ENCODE measurements at places on chromosomes 6 and 20.

DNA sequence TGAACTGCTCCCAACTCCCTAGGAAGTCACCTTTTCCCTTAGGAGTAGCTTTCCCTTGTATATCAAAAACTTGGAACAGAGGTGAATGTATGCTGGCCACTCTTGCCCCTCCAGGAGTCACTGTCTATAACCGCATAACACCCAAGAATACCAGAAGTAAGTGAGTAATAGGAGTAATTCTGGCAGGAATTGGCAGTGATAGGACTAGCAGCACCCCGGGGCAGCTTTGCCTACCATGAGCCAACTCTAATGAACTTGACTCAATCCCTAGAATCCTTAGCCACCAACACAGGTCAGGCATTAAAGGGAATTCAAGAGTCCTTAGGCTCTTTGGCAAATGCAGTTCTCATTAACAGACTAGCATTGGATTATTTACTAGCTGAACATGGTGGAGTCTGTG lies 28.8 kb upstream of the CD164 start:
- no peak for DNase-seq

DNA sequence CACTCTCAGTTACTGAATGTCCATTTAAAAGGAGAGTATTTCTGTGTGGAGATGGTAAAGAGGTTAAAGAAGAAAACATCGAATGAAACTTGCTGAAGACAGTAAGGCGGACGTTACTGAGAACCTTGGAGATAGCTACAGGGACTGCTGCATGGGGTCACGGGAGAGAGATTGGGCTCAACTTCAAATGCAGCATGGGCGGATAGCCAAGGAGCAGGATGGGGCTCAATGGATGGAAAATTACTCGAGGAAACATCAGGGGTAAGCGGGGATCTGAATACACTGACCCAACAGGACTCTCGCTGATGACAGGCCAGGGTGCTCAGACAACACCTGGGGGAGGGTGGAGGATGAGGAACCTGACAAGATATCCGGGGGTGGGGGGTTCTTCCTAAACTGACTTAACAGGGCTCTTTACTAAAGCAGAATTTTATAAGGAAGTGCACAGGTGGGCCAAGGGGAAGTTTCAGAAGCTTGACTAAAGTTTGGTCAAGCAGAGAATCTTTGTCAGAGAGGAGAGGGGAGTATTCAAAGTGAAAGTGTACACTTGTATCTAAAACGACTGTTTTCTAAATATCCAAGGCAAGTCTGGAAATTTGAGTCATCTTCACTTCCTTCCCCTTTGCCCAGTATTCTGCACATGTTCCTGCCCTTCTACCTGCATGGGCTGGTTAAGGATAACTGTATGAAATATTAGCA lies 22.8 kb downstream of the ECT2L start:
- DNase-seq, result no peak

- DNase-seq, result no peak
Measured at GRCh38 chr20:32111753-32112152, 2.2 kb downstream of the TM9SF4 start.

DNA sequence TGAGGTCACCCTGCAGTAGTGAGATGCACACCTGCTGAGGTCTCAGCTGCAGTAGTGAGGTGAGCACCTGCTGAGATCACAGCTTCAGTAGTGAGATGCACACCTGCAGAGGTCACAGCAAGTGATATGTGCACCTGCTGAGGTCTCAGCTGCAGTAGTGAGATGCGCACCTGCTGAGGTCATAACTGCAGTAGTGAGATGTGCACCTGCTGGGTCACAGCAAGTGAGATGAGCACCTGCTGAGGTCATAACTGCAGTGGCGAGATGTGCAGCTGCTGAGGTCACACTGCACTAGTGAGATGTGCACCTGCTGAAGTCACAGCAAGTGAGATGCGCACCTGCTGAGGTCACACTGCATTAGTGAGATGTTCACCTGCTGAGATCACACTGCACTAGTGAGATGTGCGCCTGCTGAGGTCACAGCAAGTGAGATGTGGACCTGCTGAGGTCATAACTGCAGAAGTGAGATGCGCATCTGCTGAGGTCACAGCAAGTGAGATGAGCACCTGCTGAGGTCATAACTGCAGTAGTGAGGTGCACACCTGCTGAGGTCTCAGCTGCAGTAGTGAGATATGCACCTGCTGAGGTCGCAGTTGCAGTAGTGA lies 20.8 kb downstream of the ZDHHC14 start:
- no peak for DNase-seq

GRCh38 chr6:3320238-3320811 lies 61.6 kb downstream of the PSMG4 start:
- no peak for DNase-seq

DNA sequence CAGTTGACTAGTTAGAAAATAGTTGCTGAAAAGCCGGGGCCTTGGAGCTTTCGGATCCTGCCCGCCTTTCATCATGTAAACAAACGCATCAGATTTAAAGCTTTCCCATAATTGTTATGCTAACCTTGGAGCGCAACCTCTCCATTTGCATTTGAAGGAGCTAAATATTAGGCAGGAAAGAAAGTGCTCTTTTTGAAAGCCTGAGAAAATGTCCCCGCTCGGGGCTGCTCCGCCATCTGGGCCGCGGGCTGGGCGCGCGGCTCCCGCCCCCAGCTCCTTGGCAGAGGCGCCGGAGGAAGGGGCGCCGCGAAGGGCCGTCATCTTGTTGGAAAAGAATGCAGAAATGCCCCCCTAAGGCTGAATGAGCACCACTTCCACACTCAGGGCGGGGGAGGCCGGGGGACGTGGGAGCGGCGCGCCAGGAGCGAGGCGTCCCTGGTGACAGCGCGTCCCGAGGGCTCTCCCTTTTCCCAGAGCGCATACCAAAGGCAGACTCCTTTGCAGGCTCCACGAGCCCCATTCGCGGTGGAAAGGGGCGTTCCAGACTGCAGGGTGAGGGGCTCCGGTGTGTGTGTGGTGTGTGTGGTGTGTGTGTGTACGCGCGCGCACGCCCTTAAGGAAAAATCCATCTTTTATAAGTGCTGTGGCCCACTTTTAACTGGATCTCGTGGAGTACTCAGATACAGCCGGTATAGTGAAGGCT lies 145.6 kb upstream of the ID4 start:
- DNase-seq, result no peak

GRCh38 chr20:14996883-14997672 lies 659.7 kb upstream of the FLRT3 start:
- DNase-seq, result no peak

- DNase-seq, result no peak
Measured at GRCh38 chr6:168873278-168874190, 380.1 kb downstream of the THBS2 start.

DNA sequence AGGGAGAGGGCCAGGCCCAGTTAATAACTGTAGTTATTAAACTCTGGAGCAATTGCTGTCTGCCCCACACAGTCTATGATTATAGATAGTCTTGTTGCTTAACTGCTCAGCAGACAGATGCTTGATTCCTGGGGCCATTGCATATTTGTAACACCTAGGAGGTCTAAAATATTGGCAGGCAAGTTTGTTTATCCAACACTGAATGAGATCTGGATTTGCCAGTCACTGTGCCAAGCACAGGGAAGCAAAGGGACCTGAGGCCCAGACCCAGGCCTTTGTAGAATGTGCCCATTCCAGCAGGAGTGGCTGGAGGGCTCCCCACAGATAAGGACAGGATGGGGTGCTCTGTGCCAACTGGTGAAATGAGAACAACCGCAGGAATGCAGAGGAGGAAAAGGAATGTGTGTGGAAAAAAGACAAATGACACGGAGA lies 17.6 kb upstream of the ENTPD6 start:
- DNase-seq, result no peak

GRCh38 chr6:157213907-157214565 lies 109.3 kb downstream of the TMEM242 start:
- DNase-seq, result no peak

- no peak for DNase-seq
Measured at GRCh38 chr6:116417661-116418060, 43.5 kb upstream of the CALHM6 start.

GRCh38 chr6:45293306-45293705 lies 34.8 kb upstream of the RUNX2 start:
- DNase-seq, result no peak

GRCh38 chr6:167690931-167691330 lies 135.8 kb upstream of the AFDN start:
- DNase-seq, result no peak

DNA sequence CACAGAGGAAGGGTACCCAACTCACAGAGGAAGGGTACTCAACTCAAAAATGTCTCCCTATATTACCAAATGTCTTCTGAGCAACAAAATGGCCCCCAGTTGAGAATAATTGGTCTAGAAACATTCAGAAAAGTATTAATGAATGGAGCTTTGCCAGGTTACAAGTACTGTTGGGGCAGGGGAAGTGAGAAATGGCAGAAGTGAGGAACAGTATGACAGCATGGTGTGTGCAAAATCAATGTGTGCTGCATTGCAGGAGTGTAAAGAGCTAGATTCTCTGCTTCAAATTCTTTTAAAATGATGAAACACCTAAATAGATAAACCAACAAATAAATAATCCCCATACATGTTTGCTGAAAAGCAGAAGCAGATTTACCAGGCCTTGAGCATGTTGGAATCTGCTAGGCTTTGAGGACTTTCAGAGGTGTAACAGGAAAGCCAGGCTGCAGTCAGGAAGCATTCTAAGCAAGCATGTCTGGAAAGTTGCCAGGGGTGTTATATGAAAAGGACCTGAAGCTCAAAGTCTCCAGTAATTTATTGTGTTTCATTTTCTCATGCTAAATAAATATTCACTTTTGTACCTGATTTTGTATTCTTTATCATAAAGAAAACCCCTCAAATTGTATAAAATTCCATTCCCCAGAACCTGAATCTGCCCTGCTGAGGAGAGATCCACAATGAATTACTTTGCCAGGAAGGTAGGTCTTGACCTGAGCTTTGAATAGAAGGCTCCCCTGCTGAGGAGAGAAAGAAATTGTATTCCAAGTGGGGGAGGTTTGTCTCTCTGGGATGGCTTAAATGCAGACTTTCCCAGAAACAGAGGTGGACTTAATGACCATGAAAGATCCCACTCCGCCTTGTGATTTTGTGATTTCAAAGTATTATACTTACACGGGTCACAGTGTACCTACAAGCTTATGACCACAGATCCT lies 265.0 kb upstream of the MARCKS start:
- no peak for DNase-seq

DNA sequence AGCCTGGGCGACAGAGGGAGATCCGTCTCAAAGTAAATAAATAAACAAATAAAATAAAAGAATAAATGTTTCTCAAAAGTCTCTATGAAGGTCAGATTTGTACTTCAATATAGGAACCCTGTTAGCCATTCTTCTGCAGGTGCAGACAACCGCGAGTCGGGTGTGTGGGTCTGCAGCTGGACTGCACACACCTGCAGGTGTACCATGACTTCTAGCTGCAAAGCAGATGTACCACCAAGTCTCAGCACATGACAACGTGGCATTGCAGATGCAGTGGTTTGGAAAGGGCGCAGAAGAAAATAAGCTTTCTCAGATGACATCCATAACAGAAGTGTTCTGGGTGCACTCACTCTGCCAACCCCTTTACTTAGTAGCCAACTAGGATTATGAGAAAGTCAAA lies 239.7 kb downstream of the ATXN1 start:
- DNase-seq, result no peak

DNA sequence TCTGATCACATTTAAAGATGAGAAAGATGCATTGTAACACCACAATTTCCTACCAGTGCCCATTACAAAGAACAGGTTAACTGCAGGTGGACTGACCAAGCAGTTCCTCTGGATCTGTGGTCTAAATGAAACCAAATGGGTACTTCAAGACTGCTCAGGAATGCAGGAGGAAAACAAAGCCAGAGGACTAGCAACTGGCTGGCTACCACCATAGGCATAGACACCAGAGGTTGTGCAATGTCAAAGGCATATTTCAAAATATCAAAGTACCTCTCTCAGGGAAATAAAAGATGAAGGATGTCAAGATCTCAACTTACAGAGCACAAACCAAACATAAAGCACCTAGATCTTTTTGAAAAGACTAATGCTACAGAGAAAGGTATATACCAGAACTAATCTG lies 65.5 kb downstream of the GMDS start:
- DNase-seq, result no peak

DNA sequence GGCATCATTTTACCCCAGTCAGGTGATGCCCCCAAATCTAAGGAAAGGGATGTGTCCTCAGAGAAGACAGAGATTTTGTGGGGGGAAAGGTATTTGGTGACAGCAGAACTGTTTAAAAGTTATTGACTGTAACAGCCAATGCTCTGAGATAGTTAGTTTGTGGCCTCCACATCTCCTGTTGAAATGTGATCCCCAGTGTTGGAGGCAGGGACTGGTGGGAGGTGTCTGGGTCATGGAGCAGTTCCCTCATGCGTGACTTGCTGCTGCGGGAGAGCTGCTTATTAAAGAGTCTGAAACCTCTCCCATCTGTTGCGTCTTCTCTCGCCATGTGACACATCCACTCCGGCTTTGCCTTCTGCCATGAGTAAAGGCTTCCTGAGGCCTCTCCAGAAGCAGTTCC lies 282.8 kb upstream of the FOXQ1 start:
- DNase-seq, result no peak

- no peak for DNase-seq
Measured at GRCh38 chr6:145967549-145967948, 3.4 kb upstream of the SHPRH start.

Measured in stimulated activated CD4-positive, alpha-beta T cell treated with anti-CD3 and anti-CD28 coated beads, Interleukin-4, amount 100 ng/mL, for 24 hours (primary cell).